ENCODE measurements at places on chromosomes 7 and 10.
A peak's percentile ranks its signal among the peaks of the same experiment; 100 is the strongest.

GRCh38 chr7:1065585-1066241 lies 21.4 kb downstream of the GPR146 start:
- DNase-seq, result peak; percentile 89

GRCh38 chr7:152756116-152756515 lies 3.4 kb upstream of the ACTR3B start:
- no peak for DNase-seq

- DNase-seq, result no peak
These were observed 13.2 kb upstream of the CAMK2B start for GRCh38 chr7:44338600-44338999.

- no peak for DNase-seq
These were observed 2.6 kb downstream of the CPVL start for GRCh38 chr7:29143751-29144150.

- DNase-seq, result no peak
These were observed 13.0 kb upstream of the HUS1 start for GRCh38 chr7:47992446-47992845.

DNA sequence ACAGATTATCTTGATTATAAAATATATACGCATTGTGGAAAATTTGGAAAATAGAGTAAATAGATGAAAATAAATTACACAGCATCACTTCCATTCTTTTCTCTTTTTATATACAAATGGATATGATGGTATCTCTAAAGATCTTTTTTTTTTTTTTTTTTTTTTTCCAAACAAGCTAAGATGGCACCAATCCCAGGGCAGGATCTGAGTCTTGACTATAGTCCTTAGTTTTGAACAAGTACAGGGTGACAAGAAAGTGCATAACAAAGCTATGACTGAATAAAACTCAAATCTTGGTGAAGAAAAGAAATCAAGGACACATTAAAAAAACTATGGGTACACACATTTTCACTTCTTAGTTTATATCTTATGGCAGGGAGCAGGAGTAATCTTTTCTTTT lies 42.6 kb upstream of the FAM133B start:
- no peak for DNase-seq

DNA sequence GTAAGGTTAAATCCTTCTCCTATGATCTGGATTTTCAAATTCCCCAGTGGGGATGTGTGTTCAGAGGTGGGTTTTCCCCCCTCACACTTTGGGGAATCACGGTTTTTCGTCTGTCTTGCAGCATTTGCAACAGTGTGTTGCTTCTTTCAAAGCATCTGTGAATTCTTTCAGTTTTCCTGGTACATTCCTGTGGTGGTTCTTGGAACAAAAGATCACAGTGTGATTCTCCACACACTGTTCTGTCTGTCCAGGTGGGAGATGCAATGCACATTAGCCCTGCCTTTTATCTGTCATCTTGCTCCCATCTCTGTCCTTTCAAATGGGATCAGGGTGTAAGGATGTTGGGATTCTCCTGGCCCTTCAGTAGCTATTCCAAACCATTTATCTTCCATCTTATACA lies 11.8 kb downstream of the AGK start:
- no peak for DNase-seq

DNA sequence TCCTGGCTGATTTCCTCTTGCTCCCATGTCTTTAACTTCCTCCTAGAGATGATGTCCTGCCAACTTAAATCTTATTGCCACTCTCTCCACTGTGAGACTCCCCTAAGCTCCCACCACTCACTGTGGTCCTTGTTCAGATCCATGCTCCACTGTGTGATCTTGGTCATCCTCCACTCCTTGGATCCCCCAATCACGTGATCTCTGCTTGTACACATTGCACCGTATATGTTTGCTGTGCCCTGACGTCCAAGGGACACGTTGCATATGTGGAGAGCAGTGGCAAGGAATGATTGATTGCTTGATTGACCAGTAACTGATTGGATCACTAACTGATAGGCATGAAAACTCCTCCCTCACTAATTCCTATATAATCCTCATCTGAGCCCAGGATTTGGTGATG lies 395.1 kb downstream of the SDK1 start:
- no peak for DNase-seq
